ENCODE measurements at places on chromosomes 11 and 22.

DNA sequence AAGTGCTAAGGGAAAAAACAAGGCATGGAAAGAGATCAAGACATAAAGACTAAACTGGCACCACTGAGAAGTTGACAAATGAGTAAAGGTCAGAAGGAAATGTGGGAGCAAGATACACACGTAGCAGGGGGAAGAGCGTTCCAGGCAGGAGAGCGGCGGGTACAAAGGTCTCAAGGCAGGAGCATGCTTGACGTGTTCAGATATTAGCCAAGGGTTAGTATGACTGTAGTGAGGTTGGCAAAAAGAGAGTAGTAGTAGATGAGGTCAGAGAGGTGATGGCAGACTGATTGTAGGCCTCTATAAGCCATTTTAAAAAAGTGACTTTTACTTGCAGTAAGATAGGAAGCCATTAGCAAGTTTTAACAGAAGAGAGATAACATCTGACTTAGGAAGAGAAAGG is 9.9 kb downstream of the SYT9 start:
- DNase-seq, result no peak

- no peak for DNase-seq
These were observed 527.4 kb downstream of the BRD1 start for GRCh38 chr22:49300241-49300640.

DNA sequence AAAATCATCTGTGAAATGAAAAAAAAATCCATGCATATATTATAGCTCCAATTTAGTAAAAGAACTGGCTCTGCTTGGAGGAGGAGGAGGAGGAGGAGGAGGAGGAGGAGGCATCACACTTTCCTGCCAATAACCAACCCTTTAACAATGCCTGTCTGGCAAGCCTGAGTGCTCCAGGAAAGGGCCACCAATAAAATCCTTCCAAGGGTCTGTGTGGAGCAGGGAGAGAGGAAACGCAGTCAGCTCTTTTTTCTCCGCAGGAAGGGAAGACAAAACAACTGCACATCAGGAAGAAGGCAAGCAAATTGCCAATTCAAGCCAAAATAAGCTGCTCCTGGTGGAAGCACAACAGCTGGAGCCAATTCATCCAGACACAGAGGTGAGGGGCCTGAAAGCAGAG is 139.0 kb downstream of the KCNC1 start:
- DNase-seq, result no peak

GRCh38 chr11:79973721-79974617 is 533.1 kb upstream of the TENM4 start:
- DNase-seq, result peak; percentile 8

- no peak for DNase-seq
These were observed 428.2 kb downstream of the BUD13 start for GRCh38 chr11:116344601-116345000.

DNA sequence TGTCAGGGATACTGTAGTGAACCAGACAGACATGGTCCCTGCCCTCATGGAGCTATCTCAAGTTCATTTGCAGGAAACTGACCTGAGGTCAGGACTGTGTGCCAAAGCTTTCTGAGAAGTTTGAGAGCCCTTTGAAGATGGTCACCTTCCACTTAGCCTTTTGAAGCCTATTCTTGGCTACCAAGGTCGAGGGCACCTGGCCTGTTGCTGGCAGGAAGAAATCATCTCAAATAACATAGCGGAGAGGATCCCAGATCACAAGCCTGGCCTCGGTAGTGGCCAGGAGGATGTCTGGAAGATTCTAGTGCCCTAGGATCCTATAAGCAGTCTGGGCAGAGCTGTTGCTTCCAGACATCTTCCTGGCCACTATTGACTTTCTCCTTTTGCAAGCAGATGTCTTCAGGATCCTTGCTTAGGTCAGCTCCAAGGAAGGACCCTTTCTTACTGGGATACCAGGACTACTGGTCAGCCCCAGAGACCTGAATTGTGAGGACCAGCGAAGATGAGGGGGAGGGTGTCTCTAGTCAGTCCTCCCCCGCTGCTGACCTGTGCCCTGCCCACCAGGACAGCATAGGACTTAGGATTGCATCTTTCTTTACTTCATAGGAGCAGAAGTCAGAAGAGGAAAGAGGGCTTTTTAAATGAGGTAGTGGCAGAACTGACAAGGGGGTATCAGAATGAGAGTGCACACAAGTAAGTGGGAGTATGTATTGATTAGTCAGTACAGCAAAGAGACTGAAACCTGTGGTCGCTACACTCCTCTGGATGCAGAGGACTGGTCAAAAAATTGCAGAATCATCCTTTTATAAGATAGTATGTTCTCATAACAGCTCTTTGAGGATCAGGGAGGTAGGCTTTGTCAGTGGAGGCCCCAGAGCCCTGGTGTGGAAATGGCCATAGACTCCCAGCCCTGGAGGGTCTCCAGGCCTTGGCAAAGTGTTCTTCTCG is 94.8 kb downstream of the TEAD1 start:
- no peak for DNase-seq

- DNase-seq, result no peak
These were observed 144.8 kb downstream of the GRIA4 start for GRCh38 chr11:105754716-105755115.

GRCh38 chr11:118151431-118151830 is 1.2 kb downstream of the SCN4B start:
- peak; percentile 10 for DNase-seq

DNA sequence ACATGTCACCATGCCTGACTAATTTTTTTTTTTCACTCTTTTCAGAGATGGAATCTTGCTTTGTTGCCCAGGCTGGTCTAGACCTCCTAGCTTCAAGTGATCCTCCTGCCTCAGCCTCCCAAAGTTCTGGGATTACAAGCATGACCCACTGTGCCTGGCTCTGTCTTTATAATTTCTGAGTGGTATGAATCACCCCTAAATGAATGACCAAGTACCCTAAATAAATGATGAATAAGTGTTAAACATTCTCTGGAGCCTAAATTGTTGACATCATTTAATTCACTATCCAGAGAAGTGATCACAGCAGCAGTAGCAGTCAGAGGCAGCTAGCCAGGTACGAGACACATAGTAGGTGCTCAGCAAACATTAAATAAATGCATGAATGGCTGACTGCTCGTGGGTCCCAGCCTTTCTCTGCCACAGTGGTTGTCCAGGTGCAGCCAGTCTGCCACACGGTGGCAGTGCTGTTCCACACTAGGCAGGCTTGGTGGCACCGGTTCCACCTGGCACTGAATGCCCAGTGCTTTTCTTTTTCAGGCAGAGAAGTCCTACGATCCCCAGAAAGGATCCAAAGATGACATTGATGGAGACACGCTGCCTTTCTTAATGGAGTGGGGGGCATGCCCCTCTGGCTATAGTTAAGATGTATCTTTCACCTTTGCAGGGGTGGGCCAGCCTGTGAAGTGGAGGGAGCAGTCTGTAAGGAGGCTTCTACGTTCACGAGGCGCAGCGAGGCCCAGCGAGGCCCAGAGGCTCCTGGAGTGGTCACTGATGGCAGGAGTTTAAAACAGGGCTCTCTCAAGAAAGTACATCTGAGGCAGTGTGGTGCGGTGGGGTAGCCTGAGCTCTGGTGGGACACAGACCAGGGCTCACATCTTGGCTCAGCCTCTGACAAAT is 8.7 kb upstream of the TTC12 start:
- peak; percentile 67 for DNase-seq

DNA sequence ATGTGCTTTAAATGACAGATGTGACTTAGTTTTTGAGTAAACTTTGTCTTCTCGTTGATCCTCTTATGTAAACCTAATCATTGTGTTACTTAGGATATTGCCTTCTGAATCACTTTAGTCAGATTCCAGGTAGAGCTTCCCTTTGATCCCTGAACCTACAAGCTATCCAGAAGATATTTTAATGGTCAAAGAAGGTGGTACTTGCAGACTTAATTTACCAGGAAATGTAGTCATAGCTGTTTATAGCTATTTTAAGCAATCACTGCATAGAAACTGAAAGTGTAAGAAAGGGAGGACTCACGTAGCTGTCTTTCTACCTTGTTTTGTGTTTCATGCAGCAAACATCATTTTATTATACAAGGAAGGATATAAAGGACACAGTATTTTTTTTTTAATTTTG is 189.5 kb downstream of the DDX10 start:
- DNase-seq, result no peak

- no peak for DNase-seq
These were observed 2.0 kb upstream of the B3GAT1 start for GRCh38 chr11:134413826-134414731.

GRCh38 chr11:123235117-123235655 is 40.1 kb upstream of the CLMP start:
- DNase-seq, result no peak

DNA sequence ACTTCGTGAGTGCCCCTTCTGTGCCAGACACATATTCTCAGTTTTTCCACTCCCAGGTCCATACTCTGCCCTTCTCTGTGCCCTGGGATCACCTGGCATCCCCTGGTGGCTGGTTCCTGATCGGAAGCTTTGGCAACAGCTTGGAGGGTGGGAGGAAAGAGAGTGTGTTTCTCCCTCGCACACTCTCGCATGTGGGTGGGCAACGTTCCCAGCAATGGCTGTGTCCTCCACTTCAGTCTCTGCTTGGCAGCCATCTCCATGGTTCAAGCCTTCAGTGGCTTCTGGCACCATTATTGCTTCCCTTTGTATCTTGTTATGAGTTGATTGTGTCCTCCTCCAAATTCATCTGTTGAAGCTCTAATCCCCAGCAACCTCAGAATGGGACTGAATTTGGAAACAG is 342.7 kb upstream of the SYN3 start:
- no peak for DNase-seq

- DNase-seq, result no peak
These were observed 963.6 kb downstream of the BRD1 start for GRCh38 chr22:48863965-48864528.

DNA sequence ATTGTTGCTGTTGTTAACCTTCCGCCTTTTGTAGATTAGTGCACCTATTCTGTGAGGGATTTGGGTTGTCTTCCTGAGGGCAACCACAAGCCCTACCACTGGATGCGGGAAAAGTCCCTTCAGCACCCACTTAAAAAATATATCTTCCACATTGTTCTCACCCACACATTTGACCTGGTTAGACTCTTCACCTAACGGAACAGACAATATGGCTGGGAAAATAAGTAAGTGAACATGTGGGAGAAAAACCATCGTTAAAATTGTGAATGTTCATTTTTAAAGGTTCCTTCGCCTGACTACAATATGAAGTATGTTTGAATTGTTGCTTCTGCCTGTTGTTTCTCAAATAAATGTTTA is 72.0 kb upstream of the MPEG1 start:
- no peak for DNase-seq

DNA sequence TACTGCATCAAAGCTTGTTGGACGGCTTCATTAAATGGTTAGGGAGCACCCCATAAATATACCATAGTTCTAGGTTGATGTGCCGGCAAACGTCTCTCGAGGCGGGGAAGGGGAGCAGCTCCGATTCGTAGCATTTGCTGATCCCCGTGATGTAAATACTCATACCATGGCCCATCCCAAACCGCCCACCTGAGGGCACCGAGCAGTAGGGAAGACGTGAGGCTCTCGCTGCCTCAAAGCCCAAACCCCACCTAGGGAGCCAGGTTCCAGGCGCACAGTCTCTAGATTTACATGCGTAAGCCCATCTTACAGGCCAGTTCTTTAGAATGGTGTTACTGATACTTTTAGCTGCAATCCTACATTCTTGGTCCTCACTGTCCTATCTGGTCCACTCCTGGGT is 124.0 kb downstream of the FEZ1 start:
- no peak for DNase-seq

DNA sequence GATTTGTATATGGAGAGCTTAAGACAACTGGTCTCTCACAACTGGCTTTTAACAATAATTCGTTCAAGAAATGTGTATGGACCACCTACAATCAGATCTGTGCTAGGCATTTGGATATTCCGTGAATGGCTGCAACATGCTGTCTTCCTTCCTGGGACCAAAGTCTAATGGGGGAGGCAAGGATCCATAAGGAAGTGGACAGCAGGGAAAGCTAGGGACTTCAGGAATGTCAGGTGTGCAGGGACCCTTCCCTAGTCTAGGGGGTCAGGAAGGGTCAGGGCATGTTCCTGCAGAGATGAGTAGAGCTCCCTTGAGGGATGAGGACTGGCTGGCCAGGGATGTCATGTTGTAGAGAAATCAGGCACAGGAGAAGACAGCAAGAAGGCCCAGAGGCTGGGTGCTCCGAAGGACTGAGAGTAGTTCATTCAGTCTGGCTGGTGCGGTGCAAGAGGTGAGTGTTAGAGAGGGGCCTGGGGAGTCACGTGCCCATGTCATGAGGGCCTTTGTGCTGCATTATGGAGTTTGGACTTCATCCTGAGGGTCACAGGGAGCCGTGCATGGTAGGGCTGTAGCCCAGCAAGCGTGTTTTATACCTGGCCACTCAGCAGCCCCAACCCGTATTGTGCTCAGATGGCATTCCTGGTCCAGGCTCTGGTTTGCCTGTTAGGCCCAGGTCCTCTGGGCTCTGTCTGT is 8.5 kb upstream of the NECTIN1 start:
- no peak for DNase-seq

GRCh38 chr11:46360878-46361277 is 13.6 kb downstream of the DGKZ start:
- no peak for DNase-seq

DNA sequence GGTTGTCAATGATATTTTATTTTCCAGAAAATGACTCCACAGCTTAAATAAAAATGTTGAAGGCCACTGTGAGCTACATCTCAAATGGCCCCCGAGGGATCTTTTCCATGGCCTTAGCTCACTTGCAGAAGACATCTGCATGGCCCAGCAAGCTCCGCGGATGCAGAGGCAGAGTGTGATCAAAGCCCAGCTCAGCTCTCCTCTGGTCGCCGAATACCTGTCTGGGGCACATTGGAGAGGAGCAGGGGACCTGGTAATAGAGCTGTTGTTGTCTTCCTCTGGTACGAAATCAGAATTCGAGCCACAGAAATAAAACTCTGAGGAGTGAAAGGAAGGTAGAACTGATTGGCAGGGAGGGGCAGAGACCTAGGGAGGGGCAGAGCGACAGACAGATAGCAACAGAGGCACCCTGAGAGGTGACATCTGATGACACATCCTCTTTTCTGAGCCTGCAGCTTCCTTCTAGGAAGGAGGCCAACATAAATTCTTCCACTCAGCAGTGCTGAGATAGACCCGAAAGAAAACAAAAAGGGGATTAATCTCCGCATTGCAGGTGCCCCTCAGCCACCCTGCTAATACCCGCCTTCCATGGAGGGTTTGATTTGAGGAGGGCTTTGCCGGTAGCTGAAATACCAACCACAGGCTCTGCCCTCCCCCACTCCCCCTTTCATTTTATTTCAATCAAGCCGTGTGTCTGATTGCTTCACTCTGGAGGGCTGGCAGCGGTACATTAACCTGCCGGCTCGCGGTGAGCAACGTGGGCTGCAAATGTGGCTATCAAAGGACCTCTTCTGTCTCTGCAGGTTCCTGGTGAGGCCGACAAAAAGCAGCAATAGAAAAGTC is 759.4 kb downstream of the OPCML start:
- DNase-seq, result peak; percentile 26
